Calu3 (cell line): ENCODE measurements at places on chromosomes 2 and 18.

- no peak for DNase-seq
These were observed 18.7 kb downstream of the FHOD3 start for GRCh38 chr18:36316246-36316645.

- DNase-seq: no peak
These were observed 38.2 kb downstream of the SNRPD1 start for GRCh38 chr18:21650311-21650710.

GRCh38 chr18:63311118-63312018 is 8.2 kb downstream of the BCL2 start:
- no peak for DNase-seq

DNA sequence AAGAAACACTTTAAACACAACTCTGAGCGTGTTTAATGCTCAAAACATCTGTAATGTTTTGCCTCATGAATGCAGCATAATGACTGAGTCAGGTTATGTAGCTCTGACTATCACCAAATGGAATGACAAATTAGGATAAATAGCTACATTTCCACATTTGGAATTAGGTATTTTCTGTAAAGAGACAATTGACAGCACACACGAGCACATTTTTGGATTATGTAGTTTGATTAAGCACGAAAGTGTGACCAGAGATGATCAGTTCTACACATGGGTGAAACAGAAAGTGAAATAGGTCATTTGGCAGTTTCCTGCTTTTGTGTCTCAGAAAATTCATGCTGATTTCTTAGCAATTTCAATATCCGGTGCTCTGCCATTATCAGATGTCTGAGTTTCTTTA is 29.0 kb downstream of the LPIN1 start:
- DNase-seq: no peak

DNA sequence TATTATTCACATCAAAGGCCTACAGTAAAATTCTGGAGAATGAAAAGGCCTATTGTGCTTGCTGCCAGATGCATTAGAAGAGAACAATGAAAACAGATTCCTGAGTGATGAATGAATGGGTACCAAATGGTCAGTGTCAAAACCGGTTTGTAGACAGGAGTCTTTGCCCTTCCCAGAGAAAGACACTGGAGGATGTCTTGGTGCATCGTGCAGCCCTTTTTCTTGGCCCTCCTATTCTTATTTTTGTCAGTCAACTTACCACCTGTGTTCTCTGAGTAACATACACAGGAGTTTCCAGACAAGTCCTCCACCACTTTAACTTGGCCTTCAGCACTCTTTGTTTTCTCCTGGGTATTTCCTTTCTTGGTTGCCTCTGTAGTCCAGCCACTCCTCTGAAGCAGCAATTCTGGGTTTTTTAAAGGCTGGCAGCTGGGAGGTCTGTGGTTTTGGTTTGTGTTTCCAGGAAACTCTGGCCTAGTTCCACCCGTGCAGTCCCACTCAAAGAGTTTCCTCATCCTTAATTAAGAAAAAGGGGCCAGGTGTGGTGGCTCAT is 29.4 kb downstream of the PSTPIP2 start:
- no peak for DNase-seq

DNA sequence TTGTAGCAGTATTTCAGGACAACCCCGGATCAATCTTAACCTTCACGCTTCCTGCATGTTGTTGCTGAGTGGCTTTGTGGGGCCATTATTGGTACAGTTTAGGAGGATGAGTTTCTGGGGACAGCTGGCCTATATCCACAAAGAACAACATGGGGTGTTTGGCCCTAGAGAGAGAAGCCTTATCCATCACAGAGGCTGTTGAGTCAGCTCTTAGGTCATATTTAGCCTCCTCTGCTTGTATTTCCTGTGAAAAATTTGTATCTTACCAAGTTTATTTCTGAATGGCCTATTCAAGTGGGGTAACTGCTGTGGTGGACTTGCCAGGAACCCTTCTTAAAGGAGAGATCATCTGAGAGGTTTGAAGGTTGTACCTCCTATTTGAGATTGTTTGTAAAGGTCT is 77.6 kb downstream of the MAP4K4 start:
- DNase-seq: no peak

DNA sequence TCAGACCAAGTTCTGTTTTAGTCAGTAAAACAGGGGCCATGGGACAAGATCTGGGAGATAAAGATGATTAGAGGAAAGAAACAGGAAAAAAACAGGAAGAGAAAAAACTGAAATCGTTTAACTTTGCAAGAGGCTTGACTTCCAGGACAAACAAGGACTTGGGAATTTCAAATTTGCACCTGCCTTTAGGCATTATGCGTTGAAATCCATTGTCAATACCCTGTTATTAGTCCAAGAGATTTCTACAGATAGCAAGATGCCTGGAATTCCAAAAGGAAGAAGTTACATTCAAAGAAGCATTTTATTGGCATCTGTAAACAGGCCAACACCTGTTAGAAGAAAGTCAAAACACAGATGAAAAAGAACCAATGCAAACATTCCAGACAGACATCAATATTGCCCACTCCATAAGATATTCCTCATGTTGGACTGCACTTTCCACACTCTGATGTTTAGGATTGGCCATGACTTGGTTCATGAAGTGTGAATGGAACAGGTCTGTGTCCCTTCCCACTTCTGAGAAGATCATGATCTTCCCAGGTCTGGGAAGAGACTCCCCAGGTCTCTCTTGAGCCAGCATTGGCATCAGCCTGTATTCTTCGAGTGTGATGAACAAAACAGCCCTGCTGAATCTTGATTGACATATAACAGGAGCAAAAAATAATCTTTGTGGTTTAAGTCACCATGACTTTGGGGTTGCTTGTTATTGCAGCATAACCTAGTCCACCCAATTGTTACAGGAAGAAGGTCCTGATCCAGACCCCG is 181.4 kb upstream of the FN1 start:
- DNase-seq: no peak

DNA sequence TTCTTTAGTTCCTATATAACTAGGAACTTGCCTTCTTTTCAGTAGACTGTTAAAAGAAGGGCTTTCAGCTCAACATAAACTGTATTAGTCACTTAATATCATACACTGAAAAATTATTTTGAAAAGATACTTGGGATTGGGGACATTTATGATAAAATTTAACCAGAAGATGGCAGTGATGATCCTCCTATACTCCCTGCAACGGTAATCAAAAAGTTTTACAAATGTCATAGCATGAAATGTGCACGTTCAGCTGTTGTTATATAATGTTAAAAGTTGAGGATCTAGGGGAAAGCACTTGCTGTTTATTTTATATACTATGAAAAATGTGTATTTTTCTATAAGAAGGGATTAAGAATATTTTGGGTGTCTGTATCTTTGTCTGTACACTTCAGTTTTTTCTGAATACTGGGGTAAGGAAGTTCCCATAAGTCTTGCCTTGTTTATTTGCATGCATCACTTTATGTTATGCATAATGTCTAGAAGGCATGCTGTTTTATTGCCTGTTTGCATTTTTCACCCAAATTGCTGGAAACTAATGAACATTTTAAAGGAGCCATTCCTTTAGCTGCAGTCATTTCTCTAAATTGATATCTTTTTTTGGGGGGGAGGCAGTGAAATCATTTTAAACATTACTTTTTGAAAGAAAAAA is 19.0 kb downstream of the DYNC1I2 start:
- DNase-seq: no peak

DNA sequence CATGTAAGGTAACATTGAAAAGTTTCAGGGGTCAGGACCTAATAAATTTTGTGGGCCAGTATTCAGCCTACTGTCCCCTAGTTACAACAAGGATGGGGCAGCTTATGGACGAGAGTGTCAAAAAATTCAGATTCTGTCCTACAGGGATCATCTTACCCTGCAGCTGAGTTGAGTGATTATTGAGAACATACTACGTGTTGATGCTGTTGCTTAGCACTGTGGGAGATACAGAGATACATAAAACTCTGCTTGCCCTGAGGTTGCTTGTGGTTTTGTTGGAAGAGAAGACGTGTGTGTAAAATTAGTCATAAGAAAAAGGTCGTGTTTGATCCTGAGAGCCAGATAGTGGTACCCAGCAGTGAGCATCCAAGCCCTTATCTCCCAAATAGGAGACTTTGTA is 253.2 kb downstream of the NEDD4L start:
- DNase-seq: no peak
